ENCODE measurements at places on chromosomes 2 and 18. TPM values are rescaled to one million over a fixed set of nuclear protein-coding genes. Genes with fewer than 3 reads are reported as not detected.

DNA sequence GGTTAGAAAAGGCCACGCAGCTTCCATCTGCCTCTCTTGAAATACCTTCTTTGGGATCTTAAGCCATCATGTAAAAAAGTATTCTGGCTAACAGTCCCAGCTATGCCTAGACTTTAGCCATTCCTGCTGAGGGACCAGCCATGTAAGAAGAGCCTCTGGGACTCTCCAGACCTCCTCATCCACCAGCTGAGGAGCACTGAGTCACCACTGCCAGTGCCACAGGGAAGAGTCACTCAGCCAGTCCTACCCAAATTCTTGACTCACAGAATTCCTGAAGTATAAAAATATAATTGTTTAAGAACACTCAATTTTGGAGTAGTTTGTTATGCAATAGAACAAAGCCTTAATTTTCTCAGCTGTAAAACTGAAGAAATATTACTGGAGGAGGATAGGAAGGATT is 436.7 kb downstream of the ZEB2 start:
- no peak for DNase-seq

GRCh38 chr18:73696698-73697097 is 450.9 kb downstream of the FBXO15 start:
- DNase-seq, result no peak

Gene C2orf72
- polyA plus RNA-seq, result 0.17 TPM

DNA sequence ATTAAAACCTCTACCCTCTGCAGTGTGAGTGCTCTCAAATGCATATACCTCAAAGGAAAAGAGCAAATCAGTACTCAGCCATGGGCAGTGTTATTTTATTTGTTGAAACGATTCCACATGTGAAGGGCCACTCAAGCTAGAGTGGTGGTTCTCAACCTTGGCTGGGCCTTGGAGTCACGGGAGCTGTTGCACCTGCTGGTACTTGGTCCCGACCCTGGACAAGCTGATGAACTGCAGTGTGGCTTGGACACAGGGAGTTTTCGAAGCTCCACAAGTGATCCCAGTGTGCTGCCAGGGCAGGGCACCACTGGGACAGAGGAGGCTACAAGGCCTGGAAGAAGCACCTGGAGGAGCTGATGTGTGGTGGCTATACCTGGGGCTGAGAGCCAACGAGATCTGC is 19.7 kb downstream of the GNLY start:
- DNase-seq, result no peak

- no peak for DNase-seq
These were observed 2193.8 kb upstream of the PIK3C3 start for GRCh38 chr18:39761273-39761672.

DNA sequence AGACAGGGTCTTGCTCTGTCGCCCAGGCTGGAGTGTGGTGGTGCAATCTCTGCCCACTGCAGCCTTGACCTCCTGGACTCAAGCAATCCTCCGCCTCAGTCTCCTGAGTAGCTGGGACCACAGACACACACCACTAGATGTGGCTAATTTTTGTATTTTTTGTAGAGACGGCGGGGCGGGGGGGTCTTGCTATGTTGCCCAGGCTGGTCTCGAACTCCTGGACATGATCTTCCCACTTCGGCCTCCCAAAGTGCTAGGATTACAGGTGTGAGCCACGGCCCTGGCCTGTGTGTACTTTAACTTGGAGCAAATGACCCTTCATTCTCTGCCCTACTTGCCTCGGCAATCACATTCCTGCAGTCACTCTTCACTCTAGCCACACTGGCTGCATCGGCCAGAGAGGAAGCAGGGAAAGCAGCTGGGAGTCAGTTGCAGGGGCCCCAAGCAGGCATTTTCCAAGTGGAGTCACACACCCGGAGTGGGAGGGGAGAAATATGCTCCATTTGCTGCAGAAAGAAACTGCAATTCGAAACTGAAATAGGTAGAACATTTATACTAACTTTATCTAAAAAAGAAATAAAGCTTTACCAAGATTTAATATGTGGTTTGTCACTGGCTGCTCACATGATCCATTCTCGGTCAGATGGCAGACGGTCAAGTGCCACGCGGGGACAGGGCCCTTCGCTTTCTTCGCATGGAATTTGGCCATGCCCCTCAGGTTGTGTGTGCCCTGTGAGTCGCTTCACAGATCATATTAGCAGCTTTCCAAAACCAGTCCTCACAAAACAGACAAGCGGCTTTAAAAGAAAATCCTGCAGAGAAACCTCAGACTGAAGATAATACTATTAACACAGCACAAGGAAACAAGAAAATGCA is 37.1 kb downstream of the FAM161A start:
- DNase-seq, result no peak

DNA sequence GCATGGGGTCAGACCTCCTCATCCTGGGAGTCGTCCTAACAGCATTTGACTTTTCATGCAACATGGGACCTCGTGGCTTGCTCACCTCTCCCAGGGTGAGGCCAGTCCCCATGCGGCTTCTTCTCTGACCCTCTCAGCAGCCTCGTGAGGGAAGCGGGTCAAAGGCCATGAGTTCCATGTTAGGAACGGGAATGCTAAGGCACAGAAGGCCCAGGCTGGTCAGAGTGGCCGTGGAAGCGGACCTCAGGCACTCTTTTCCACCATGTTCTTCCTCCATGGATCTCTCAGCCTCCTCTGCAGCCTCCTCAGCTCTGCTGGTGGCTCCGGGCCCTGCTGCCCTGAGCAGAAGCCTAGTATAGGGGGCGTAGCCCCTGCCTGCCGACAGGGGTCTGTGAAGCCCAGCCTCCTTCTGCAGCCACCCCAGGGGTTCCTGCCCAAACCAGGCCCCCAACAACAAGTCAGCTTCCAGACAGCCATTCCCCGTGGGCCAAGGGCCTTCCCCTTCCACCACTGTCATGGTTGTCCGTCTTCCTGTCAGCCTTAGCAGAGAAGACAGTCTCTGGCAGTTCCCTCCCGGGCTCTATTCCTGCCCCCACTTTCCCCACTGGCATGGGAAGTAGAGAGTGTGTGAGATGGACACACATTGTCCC is 60.0 kb upstream of the OTOF start:
- DNase-seq, result no peak

- DNase-seq, result no peak
These were observed 243.6 kb downstream of the OSR1 start for GRCh38 chr2:19114754-19115231.

Gene NR4A2
- 1.5 TPM for polyA plus RNA-seq

DNA sequence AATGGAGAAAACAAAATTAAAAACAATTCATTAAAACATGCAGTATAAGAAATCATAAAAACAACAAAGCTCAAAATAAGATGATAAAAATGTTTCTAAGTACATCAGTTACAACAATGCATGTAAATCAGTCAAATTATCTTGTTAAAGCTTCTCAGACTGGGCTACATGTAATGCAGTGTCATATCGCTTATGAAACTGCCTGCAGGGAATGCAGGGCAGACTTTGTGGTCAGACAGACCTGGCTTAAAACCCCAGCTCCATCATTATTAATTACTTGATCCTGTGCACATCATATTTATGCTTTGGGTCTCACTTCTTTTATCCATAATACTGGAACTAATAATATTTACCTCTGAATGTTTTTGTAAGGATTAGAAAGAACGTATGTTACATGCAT is 74.6 kb downstream of the PID1 start:
- DNase-seq, result no peak

- DNase-seq, result no peak
These were observed 75.4 kb downstream of the DYSF start for GRCh38 chr2:71528749-71529148.

- DNase-seq, result no peak
These were observed 756.6 kb upstream of the CELF4 start for GRCh38 chr18:38322206-38322605.

GRCh38 chr2:156489750-156490465 is 53.7 kb downstream of the GPD2 start:
- no peak for DNase-seq

DNA sequence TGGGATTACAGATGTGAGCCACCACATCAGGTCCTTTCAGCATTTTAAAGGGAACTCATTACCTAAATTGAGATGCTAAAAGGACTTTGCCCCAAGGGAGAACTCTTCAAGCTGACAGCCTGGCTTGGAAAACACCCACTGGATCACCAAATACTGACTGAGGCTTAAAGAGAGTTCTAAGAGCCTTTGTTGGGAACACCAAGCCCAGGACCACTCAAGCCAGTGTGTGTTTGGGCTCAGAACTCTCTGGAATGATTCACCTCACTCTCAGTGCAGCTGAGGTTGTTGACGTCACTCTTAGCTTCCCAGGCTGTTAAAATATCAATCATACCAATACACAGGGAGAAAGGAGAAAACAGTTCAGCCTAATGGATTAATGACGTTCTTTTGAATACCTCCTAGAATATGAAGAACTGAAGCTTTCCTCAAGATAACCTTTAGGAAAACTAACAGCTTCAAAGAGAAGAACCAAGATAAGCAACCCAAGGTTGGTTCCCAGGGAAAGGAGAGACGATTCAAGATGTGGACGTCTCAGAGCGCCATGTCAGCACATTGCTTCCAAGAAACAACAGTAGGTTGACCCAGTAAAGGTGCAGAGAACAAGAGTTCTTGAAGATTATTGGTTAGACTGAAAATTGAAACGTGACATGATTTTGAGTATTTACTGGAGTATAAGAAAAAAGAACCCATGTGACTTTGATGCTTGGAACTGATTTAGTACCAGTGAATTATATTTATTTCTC is 48.0 kb upstream of the MGAT4A start:
- DNase-seq, result no peak

Gene ALPG
- not detected for polyA plus RNA-seq

Gene POTEJ
- polyA plus RNA-seq, result 0.02 TPM

DNA sequence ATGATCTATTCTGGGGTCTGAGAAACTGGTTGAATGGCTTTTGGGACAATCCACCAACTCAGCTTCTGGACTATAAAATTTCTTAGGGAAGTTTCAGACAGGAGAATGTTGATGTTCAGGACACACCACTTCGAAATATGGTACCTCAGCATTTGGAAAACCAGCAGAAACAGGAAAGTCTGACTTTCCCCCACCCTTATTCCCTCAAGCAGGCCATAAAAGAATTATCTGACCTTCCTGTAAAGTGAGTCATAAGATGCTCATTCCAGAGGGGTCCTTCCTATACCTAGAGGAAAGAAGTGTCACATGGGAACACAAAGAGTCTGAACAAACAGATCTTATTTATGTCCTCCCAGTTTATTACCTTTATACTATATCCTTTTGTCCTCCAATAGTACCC is 415.0 kb downstream of the CPS1 start:
- DNase-seq, result no peak

GRCh38 chr2:56185582-56186046 is 1.8 kb downstream of the CCDC85A start:
- DNase-seq, result no peak

Gene ABCG5
- polyA plus RNA-seq, result not detected

Gene TEX44
- not detected for polyA plus RNA-seq

Gene FOXD4L1
- 0.02 TPM for polyA plus RNA-seq

DNA sequence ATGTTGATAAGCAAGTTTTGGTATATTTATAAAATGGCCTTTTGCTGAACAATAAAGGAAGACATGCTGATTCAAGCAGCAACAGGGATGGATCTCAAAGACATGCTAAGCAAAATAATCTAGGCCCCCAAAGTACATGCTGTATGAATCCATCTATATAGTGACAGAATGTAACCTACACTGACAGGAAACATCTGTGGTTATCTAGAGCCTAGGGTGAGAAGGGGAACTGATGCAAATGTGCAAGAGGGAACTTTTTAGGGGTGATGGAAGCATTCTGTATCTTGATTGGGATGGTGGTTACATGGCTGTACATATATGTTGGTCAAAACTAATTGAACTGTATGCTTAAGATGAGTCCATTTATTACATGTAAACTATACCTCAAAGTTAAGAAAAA is 24.2 kb downstream of the CNRIP1 start:
- no peak for DNase-seq

Gene DES
- polyA plus RNA-seq, result 7.0 TPM

GRCh38 chr2:54758951-54759350 is 35.5 kb downstream of the EML6 start:
- DNase-seq, result no peak

- no peak for DNase-seq
These were observed 137.5 kb upstream of the CHAC2 start for GRCh38 chr2:53630026-53630606.

Gene TUBA3E
- not detected for polyA plus RNA-seq

- DNase-seq, result no peak
These were observed 127.3 kb upstream of the HDAC4 start for GRCh38 chr2:239528146-239528545.

DNA sequence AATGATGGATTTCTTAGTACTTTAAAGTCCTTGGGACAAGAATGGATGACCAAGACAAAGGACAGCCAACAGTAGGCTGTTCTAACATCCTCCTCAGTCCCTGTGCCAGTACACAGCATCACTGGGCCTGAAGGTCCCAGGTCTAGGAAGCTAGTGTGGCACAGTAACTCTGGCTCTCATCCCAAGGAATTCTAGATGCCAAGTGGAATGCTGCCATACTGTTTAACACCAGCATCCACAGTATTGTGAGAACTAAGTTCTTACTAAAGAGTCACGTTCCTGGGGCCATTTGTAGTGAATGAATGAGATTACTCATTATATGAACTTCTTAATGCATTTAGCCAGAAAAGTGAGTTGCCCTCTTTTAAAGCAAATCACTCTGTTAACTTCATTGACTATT is 68.2 kb upstream of the LYPD1 start:
- DNase-seq, result no peak

DNA sequence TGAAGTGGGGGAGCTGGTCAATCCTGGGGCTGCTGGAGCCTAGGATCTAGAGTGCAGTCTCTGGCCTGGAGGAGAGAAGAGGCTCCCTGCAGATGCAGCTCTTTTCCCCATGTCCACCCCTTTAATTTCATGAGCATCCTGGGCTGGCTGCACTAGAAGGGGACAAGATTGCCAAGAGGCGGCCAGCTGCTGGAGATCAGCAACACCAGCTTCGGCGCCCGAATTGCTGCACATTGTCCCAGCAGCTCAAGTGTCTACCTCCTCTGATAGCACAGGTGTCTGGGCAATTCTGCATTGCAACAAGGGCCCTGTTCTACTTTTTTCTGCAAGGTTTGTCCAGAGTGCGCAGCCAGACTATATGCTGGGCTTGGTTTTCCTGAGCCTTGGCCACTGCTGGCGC is 125.7 kb downstream of the AGAP1 start:
- no peak for DNase-seq

GRCh38 chr2:77552956-77553355 is 30.8 kb upstream of the LRRTM4 start:
- no peak for DNase-seq

- DNase-seq, result no peak
These were observed 27.8 kb downstream of the TWIST2 start for GRCh38 chr2:238875471-238876231.

Gene PNKD
- 44.5 TPM for polyA plus RNA-seq

DNA sequence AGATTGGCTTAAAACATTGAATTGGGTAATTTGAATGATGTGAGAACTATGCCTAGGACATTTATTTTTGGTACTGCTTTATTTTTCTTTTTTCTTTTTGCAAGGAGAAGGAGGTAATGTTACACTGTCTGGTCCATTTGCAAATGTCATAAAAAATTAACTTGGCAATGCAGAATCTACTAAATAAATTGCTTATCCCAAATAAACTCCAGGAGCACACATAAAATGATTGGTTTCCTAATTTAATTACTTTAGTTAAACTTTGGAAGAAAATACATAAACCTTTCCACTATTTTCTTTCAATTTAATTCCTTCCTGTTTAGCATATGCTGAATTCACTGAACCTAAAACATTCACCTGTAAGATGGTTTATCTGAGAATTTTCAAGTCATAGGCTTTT is 238.4 kb upstream of the ETAA1 start:
- DNase-seq, result no peak

- DNase-seq, result no peak
These were observed 212.6 kb downstream of the SH3RF3 start for GRCh38 chr2:109341355-109342255.

GRCh38 chr2:188773075-188773474 is 201.1 kb upstream of the COL3A1 start:
- DNase-seq, result no peak

Gene MDH1
- polyA plus RNA-seq, result 233 TPM

All from BJ (cell line).